ENCODE measurements at places on chromosomes 1 and 21.

DNA sequence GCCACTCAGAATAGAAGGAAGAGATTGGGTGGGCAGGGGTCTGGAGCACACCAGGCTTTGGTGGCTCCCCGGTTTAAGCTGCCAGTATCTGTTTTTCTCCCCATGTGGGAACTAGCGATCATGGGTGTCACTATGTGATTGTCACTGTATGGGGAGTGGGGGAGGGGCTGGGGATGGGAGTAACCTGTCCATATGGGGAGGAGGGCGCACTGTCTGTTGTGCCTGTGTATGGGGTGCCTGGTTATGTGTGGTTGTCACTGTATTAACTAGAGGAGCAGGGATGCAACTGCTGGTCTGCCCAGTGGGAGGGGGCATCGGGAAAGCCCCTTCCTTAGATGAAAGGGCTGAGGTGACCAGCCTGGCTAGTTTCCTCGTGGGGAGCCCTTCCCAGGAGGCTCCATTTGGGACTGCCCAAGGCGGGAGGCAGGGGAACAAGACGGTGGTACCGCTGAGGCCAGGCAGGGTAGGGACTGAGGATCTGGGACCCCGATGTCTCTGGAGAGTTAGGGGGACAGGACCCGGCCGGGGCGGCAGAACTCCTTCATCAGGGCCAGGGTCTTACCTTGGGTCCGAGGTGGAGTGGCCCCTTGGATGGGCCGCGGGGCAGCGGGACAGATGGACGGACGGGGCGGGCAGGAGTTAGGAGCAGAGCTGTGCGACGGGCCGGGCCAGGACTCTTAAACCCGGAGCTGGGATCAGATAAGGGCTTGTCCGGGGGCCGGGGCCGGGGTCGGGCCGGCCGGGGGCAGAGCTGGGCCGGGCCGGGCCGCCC lies at the start of gene KCNJ10:
TSS of gene KCNJ10 (minus strand) at position 701 of the 772 bp plus-strand sequence. CDS start 27,628 bp downstream, outside the sequence.
- H3K36me3 ChIP-seq: no peaks in the 10 kb centered on the region
- peak within 1 kb of the TSS; percentile 82 for H3K4me3 ChIP-seq
- H3K27me3 ChIP-seq: peaks cover 28% of the 10 kb centered on the region
- no peak for DNase-seq
- no peak within 1 kb of the TSS for H3K27ac ChIP-seq

DNA sequence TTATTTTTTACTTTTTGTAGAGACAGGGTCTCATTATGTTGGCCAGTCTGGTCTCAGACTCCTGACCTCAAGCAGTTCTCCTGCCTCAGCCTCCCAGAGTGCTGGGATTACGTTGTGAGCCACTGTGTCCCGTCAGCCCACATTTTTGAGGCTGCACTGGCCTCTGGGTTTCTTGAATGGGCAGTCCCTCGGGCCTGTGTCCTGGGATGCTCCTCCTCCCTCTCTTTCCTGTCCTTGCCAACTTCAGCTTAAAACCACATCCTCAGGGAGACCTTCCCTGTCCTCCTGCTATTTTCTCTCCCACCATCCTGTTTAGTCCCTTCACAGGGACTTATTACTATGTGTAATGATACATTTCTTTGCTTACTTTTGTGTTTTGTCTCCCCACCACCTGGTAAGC lies 31.4 kb upstream of the LYST start:
- no peaks in the 10 kb centered on the region for H3K27me3 ChIP-seq
- H3K4me1 ChIP-seq: peaks cover 9% of the 10 kb centered on the region
- DNase-seq: no peak
- H3K4me3 ChIP-seq: no peak overlapping the region
- H3K36me3 ChIP-seq: no peaks in the 10 kb centered on the region

DNA sequence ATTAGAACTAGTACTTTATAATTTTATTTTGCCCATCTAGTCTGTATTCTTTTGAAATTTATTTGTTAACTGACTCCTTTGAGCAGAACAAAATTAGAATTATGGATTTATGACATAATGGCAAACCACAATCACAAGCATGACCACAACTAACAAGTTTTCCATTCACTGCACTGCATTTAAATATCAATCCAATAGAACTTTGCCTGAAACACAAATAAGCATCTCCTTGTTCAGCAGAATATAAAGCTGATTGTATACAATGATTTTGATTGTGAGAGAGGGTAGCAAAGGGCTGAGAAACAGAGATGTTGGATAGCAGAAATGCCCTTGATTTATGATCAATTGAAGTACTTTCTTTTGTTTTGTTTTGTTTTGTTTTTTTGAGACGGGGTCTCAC lies 495.5 kb upstream of the RGS18 start:
- H3K27ac ChIP-seq: no peak overlapping the region
- H3K27me3 ChIP-seq: no peaks in the 10 kb centered on the region
- H3K4me3 ChIP-seq: no peak overlapping the region
- H3K36me3 ChIP-seq: no peaks in the 10 kb centered on the region
- no peaks in the 10 kb centered on the region for H3K4me1 ChIP-seq

DNA sequence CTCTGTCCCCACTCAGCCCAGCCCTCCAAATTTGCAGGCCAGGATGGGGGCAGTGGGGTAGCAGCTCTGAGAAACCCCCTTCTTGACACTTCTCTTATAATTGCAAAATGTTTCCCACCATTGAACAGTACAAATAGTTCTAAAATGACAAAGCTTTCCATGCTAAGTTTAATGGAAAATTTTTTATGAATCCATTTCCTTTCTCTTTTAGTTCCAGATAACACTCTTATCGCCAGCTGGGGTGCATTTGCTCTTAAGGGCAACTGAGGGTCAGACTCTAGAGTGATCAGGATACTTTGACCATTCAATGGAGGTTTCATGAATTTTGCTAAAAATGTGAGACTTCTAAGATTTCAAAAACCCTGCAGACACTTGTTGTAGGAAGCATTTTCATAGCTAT lies 29.9 kb downstream of the PIK3C2B start:
- peaks cover 16% of the 10 kb centered on the region for H3K36me3 ChIP-seq
- no peaks in the 10 kb centered on the region for H3K27me3 ChIP-seq
- no peak overlapping the region for H3K4me3 ChIP-seq
- H3K27ac ChIP-seq: no peak overlapping the region
- no peak for DNase-seq

DNA sequence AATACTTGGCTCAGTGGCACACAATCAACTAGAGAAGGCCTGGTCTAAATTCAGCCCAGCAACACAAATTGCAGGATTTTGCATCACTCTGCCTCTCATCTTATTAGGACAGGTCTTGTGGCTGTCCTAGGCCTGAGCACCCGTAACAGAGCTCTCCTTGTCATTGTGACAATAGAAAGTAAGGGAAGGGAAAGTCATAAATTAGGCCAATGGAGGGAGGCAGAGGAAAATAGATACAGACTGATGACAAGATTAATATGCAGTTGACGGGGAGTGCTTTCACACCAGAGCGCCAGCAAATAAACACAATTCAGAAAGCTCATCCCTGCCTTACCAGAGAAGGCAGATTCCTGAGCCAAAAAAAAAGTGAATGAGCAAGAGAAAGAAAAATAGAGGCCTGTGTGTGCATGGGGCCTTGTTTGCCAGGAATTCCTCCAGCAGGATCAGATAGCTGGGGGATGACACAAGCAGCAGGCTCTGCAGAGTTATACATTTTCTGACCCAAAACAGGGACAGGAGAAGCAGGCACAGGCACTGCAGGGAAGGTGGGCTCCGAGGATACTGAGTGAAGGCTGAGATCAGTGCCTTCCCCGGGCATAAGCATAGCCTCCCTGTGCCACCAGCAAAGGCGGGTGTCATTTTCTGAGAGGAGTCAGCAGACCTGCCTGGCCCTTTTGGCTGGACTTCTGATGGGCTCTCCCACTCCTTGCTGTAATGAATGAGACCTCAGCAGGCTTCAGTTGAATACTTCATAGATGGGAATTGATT lies 110.0 kb upstream of the SPAG17 start:
- H3K27ac ChIP-seq: no peak overlapping the region
- H3K27me3 ChIP-seq: no peaks in the 10 kb centered on the region
- no peaks in the 10 kb centered on the region for H3K36me3 ChIP-seq
- H3K4me1 ChIP-seq: no peaks in the 10 kb centered on the region
- no peak for DNase-seq
- no peak overlapping the region for H3K4me3 ChIP-seq

DNA sequence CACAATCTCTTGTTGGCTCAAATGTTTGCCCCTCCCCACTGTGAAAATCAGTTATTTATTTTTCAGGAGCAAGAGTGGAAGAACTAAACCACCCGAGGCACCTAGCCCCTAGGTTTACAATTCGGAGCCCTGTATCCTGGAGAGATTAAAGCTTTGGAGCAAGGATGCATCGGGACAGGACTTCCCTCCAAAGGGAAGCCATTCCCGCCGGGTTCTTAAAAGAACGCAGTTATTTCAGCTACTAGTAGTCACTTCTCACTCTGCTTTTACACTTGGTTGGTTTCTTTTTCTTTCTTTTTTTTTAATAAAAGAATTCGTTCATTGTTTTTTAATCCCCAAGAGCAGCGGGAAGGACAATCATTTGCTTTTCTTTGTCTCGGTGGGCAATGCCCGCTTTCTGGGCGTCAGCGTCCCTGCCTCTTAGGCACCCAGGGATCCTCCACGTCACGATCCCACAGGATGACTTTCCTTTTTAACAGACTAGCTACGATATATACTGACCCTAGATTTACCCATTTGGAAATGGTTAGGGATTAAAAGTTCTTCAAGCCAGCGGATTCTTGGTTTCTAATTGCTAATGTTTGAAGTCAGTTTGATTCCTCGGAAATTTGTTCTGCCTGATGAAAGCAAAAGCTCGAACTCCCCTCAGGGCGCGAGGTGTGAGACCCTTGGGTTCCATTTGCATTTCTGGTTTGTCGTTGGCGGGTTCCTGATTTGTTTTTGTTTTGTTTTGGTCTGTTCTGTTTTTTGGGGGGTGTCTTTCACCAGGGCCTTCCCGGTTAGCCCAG lies 9.0 kb downstream of the TBX15 start:
- no peak for DNase-seq
- H3K27me3 ChIP-seq: peaks cover 99% of the 10 kb centered on the region
- H3K27ac ChIP-seq: no peak overlapping the region
- H3K4me3 ChIP-seq: no peak overlapping the region

- peaks cover under 1% of the 10 kb centered on the region for H3K4me1 ChIP-seq
- no peaks in the 10 kb centered on the region for H3K36me3 ChIP-seq
- H3K27me3 ChIP-seq: peaks cover 12% of the 10 kb centered on the region
- DNase-seq: no peak
- H3K4me3 ChIP-seq: no peak overlapping the region
Measured at GRCh38 chr1:91736715-91737615, 149.0 kb downstream of the TGFBR3 start.

DNA sequence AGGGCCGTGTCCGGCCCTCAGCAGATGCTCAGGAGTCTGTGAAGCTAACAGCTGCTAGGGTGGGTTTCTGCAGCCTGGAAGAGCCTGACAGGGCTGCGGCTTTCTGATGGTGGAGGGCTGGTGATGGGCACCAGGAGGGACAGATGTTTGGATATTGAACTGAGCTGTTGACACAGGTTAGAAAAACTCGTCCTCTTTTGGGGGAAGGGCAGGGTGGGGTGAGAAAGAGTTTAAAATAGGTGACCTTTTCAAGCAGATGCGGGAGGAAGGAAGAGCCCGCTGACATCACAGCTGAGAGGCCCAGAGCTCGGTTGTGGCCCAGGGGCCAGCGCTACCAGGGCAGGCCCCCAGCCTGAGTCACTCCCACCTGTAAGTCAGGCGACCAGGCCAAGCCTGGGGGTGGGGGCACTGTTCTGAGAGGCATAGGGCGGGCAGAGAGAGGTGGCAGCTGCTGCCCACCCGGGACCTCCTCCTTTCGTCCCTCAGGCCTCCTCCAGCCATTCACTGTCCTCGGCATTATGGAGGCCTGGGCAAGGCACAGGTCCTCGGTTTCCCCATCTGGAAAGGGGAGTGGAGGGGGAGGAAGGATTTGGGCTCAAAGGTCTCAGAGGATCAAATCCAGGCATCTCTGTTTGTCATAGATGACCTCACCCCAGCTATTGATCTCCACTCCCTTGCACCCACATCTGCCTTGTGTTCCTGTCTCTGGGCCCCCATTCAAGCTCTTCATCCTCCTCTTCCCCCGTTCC lies 32.3 kb upstream of the ID3 start:
- no peak overlapping the region for H3K4me3 ChIP-seq
- H3K36me3 ChIP-seq: no peaks in the 10 kb centered on the region
- no peak overlapping the region for H3K27ac ChIP-seq
- H3K27me3 ChIP-seq: no peaks in the 10 kb centered on the region
- H3K4me1 ChIP-seq: no peaks in the 10 kb centered on the region

- peaks cover 59% of the 10 kb centered on the region for H3K4me1 ChIP-seq
- H3K36me3 ChIP-seq: no peaks in the 10 kb centered on the region
Measured at GRCh38 chr1:41882486-41882885, 36.2 kb downstream of the HIVEP3 start.

- H3K27me3 ChIP-seq: no peaks in the 10 kb centered on the region
- no peak for DNase-seq
Measured at GRCh38 chr1:1438531-1439381, 3.3 kb downstream of the VWA1 start.

DNA sequence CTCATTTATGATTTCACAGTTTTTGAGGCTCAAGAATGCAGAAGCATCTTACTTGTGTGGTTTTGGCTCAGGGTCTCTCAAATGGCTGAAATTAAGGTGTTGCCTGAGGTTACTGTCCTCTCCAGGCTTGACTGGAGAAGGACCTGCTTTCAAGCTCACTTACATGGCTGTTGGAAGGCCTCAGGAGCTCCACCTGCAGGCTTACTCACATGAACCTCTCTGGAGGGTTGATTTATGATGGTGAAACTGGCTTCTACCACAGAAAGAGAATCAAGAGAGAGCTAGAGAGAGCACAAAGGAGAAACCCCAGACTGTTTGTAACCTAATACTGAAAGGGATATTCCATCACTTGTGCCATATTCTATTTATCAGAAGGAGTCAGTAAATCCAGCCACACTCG lies 6.2 kb upstream of the KCNK2 start:
- H3K27me3 ChIP-seq: peaks cover 14% of the 10 kb centered on the region
- H3K27ac ChIP-seq: no peak overlapping the region

DNA sequence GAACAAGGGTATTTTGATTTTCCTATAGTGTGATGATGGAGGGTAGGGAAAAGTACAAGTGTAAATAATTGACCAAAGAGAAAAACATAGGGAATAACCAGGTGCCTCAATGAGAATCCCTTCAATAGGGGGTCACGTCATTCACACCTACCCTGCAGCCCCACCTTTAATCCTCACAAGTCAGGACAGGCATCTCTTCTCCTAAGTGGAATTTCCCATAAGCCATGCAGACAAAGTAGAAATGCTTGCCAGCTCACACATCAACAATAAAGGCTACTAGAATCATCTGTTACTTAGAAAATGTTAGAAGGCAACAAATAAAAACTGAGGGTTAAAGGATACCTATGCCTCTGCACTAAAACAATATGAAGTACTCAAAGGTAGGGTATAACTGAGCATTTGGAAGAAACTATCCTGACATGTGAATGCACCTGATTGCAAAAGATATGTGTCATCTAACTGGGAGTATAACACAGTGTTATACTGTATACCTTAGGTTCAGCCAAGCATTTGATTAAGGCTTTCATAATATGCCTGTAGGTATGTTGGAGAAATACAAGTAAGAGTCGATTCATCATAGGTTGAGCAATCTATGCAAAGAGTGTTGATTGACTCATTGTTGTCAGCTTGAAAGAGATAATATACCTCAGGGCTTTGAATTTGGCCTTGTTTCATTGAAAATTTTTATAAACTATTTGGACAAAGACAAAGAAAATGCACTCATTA lies 32.4 kb upstream of the ATP1A1 start:
- no peaks in the 10 kb centered on the region for H3K27me3 ChIP-seq
- no peak overlapping the region for H3K4me3 ChIP-seq
- H3K27ac ChIP-seq: no peak overlapping the region
- no peaks in the 10 kb centered on the region for H3K36me3 ChIP-seq
- no peak for DNase-seq

- no peak overlapping the region for H3K27ac ChIP-seq
- H3K4me3 ChIP-seq: no peak overlapping the region
- H3K36me3 ChIP-seq: no peaks in the 10 kb centered on the region
- H3K4me1 ChIP-seq: no peaks in the 10 kb centered on the region
- no peak for DNase-seq
Measured at GRCh38 chr1:204147406-204148383, 4.1 kb downstream of the ETNK2 start.

All from common myeloid progenitor, CD34-positive (primary cell).